ENCODE measurements at places on chromosomes 2 and 18. TPM values are rescaled to one million over a fixed set of nuclear protein-coding genes. Genes with fewer than 3 reads are reported as not detected.

Gene ITPRIPL1
- polyA plus RNA-seq: 0.19 TPM

Gene STON1
- polyA plus RNA-seq: 3.0 TPM

Gene TMEFF2
- not detected for polyA plus RNA-seq

Gene ESPNL
- polyA plus RNA-seq: 0.19 TPM

Gene MRPL53
- polyA plus RNA-seq: 69.2 TPM

Gene MC4R
- polyA plus RNA-seq: 0.14 TPM

Gene DNMT3A
- polyA plus RNA-seq: 2.5 TPM

Gene SALL3
- polyA plus RNA-seq: not detected

Gene HOXD13
- polyA plus RNA-seq: 1.9 TPM

Gene SGO2
- polyA plus RNA-seq: 11.7 TPM

Gene CD207
- not detected for polyA plus RNA-seq

Gene NT5C1B
- polyA plus RNA-seq: 0.88 TPM

Gene SERPINB4
- polyA plus RNA-seq: not detected

Gene DUSP2
- 3.1 TPM for polyA plus RNA-seq

Gene ERLEC1
- 110 TPM for polyA plus RNA-seq

Gene ARHGEF4
- polyA plus RNA-seq: 9.6 TPM

Gene BOK
- 28.1 TPM for polyA plus RNA-seq

Gene GPR45
- polyA plus RNA-seq: not detected

Gene BMP10
- polyA plus RNA-seq: not detected

Gene AGAP1
- polyA plus RNA-seq: 3.0 TPM

Gene NPHP1
- 9.4 TPM for polyA plus RNA-seq
